ENCODE measurements at places on chromosomes 13 and 19.

GRCh38 chr19:14735915-14736314 lies 42.4 kb downstream of the ADGRE2 start:
- DNase-seq = no peak

GRCh38 chr19:48943081-48943480 lies 9.6 kb downstream of the DHDH start:
- no peak for DNase-seq

- peak; percentile 72 for DNase-seq
Measured at GRCh38 chr19:32976223-32976805, 4.3 kb downstream of the FAAP24 start.

DNA sequence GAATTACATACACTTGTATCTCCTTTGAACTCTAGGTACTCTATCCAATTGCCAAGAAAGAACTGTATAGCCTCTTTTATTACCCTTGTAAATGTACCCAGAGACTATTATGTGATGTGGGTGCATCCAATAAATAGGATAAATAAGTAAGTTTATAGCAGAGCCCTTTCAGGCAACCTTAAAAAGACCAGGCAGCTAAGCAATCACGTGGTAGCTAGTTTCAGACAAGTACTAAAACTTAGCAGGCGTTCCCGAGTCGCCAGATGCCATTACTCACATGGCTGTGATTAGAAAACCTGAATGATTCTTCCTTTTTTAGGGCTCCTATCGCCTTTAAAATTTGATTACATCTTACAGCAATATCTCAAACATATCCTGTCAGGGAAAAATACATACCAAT lies 1303.0 kb downstream of the EFNB2 start:
- no peak for DNase-seq

DNA sequence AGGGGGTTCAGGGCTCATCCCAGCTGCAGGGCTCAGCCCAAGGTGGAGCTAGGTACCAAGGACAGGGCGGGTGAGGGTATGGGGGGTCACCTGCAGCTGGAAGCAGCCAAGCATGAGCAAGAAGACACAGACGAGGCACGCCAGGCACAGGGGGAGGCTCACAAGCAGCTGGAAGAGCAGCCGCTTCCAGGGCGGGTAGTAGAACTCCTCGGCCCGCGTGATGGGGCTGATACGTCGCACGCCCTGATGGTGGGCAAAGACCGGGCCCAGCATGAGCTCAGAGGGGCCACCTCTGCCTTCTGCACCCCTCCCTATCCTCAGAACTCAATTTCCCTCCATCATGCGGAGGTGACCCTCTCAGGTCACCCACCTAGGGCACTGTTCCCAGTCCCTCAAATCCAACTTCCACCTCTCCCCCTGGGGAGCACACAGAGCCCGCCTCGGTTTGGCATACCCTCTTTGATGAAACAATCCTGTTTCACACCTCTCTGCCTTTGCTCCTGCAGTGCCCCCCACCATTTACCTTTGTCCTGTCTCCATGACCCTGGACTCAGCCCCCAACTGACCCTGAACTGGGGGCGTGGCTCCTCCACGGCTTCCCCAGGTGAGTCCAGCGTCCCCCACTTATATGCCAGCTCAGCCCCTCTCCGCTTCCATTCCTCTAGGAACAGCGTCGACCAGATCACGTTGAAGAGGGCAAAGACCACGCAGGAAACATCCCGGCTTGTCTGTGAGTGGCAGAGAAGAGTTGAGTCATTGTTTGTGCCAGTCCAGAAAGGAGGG lies 4.2 kb downstream of the ANO8 start:
- no peak for DNase-seq

- no peak for DNase-seq
Measured at GRCh38 chr13:22470075-22470474, 710.7 kb upstream of the SGCG start.

DNA sequence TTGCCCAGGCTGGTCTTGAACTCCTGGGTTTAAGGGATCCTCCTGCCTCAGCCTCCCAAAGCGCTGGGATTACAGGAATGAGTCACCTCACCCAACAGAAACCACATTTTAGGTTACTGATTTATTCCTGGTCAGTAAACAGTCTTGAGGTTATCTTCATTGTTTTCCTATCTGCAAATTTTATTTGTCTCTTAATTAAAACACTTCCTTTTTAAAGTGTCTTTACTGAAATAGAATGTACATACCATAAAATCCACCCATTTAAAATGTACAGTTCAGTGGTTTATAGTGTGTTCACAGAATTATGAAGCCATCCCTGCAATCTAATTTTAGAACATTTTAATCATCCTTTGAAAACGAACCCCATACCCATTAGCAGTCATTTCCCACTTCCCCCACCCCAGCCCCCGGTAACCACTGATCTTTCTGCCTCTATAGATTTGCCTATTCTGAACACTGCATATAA lies 63.0 kb downstream of the MAP4K1 start:
- no peak for DNase-seq

DNA sequence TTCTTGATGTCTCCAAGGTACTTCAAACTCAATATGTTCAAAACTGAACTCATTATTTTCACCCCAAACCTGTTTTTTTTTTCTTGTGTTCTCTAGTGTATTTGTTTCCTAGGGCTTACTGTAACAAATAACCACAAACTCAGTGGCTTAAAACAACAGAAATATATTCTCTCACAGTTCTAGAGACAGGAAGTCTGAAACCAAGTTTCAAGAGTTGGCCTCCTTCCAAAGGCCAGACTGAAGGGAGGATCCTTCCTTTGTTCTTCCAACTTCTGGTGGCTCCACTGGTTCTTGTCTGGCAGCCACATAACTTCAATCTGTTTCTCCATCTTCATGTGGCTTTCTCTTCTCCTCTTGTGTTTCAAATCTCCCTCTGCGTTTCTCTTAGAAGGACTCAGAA lies 62.0 kb upstream of the PDCD5 start:
- no peak for DNase-seq

GRCh38 chr13:105572401-105572800 lies 963.1 kb downstream of the EFNB2 start:
- DNase-seq = no peak

DNA sequence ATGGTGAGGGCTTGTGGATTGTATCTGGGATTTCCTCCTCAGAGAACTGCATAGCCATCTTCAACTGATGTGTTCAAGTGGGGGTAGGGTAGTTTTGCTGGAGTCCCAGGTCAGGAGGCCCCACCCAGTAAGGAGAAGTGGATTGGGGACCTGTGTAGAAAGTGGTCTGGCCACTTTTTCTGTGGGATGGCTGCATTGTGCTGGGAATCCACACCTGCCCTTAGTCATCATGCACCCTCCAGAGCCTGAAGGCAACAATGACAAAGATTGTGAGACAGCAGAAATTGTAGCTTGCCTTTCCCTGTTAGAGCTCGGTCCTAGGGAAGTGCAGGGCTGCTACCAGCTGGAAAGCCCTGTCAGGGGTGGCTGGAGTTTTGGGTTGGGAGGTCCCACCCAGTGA lies 255.4 kb downstream of the NDFIP2 start:
- DNase-seq = no peak
